ENCODE measurements at places on chromosomes 4 and X.

DNA sequence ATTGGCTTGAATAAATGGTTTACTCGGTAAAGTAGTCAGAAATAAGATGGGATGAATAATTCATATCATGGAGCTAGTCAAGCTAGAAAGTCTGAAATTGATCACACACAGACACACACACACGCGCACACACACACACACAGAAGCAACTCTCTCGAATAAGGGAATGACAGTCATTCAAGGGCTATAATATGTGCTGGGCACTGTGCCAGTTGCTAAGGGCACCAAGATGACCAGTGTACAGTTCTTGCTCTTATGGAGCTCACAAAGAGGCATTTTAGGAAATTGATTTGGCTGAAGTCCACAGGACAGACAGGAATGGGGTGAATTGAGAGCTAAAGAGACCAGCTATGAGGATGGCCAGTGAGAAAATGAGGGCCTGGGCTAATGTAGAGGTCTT lies 34.2 kb upstream of the SH3D19 start:
- no peak for DNase-seq

DNA sequence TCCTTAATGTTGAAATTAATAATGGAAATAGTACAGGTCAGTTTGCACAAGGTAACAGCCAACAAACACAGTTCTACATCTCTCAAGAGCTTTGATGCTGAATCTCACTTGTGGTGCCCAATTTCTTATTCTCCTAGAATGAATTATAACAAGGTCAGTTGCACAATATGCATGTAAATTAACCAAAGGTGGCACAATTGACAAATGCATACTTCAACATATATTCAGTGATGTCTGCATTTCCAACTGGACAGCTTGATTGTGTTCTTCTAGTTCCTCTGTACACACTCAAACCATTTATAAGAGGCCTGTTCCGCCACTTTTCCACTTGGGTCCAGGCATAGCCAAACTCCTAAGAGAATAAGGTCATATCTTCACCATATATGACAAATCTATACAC lies 210.3 kb upstream of the EPHA5 start:
- DNase-seq: no peak

- DNase-seq: no peak
Observed at GRCh38 chrX:107686792-107687191, 58.5 kb downstream of the PRPS1 start.

DNA sequence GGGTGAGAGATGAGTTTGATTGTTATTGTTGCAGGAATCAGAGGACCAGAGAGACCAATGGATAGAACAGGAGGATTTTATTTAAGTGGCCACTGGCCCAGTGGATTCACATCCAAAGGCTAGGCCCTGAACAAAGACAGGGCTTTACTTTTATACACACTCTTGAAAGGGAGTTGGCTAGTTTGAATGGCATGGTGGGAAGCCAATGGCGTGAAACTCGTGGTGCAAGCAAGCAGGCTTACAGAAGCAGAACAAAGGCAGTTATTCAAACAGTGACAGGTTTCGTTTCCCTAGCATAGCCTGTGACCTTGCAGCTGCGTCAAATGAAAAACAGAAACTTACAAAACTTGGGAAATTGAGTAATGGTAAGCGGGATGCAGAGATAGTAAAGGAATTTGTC lies 110.2 kb upstream of the PRDX4 start:
- no peak for DNase-seq

- no peak for DNase-seq
Observed at GRCh38 chrX:74277846-74278245, 26.1 kb upstream of the ZCCHC13 start.

DNA sequence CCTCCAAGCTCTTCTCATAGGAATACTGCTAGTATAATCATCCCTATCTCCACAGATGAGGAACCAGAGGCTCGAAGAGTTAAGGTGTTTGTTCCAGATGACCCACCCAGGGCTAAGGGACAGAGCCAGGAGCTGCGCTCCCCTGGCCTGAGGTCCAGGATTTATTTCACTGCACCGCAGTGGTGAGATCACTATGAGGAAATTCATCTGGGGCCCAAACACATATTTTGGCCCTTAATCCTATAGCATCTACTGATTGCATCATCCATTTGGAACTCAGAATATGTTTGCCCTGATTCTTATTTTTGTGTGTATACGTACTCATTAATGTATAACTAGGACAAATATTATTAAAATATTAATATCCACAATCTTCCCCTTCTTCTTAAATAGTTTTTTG lies 100.1 kb upstream of the RBPJ start:
- no peak for DNase-seq

DNA sequence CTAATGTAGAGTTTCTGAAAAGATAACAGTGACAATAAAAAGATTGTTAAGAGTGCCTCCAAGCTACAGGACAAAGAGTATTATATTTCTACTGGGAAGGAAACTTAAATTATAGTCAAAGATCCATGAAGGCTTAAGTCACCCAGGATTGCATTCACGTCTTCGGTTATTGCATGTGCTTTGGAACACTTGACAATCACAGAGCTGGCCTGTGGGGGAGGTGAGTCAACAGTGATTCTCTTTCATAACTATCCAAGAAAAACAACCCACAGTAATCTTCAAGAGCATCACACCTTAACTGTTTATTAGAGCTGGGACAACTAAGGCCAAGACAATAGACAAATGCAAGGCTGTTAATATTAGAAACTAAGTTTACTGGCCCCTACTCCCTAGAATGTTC lies 40.3 kb downstream of the PDGFC start:
- DNase-seq: no peak

DNA sequence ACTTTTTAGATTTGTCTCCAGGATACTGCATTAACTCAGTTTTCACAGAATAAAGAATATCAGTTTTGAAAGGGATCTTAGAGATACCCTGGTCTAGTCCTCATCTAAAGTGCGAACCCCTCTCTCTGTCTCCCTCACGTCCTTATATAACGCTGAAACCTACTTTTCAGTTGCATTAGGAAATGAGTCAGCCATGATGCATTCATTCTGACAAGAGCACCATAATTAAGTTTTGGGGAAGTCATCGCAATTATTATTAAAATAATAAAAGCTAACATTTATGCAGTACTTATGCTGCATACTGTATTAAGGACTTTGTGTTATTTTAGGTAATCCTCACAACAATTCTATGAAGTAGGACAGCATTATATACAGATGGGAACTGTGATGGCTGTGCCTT lies 116.1 kb downstream of the REELD1 start:
- no peak for DNase-seq

- DNase-seq: no peak
Observed at GRCh38 chr4:98642991-98643426, 15.4 kb downstream of the TSPAN5 start.

GRCh38 chr4:134668237-134668636 lies 466.6 kb upstream of the PABPC4L start:
- DNase-seq: no peak

DNA sequence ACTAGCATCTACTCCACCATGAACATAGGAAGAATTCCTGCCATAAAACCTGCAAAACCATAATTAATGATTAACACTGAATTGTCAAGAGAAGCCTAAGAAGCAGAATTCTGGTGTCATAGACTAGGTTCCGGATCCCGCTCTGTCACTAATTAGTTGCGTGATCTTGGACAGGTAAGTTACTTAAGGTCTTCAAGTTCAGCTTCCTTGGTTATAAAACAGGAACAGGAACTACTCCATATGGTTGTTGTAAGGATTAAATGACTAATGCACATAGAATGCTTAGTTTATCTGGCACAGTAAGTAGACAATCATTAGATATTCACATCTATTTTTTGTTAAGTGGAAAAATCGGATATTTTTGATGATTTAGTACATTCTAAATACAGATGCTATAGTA lies 14.3 kb downstream of the G3BP2 start:
- no peak for DNase-seq

Data from stimulated activated CD4-positive, alpha-beta T cell treated with anti-CD3 and anti-CD28 coated beads, Interleukin-1b, Interleukin-23, amount 100 ng/mL, for 24 hours (primary cell).